ENCODE measurements at places on chromosomes 1 and 21.

- DNase-seq: no peak
Observed at GRCh38 chr1:185087746-185088145, 42.4 kb downstream of the RNF2 start.

DNA sequence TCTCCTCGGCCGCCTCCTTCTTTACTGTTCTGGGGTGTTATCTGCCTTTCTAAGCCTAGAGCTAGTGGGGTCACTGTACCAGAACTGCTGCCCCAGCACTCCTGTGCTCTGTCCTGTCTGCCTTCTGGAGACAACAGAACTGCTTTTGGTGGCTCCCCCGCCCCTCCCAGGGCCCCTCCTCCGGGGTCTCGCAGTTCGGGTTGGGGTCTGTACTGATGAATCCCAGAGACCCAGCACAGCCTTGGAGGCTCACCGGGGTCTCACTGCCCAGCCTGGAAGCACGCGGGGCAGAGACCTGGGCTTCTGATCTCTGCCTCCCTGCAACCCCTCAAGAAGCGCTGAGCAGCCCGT, 3.2 kb upstream of the PLEKHA6 start:
- no peak for DNase-seq

DNA sequence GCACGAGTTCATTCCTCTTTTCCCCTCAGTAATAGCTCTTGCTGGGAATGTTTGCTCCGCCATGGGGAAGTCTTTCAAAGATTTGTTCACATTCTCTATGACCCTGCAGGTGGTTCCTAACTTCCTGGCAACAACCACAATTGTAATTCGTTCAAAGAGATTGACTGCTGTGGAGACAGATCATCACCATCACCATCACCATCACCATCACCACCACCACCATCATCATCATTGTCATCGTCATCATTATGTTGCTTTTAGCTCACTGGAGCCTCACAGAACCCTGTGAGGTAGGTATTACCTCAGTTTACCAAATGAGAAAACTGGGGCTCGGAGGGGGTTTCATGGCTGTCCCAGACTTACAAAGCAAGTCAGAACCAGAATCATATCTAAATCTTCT, 30.9 kb downstream of the COA7 start:
- DNase-seq: no peak

- DNase-seq: no peak
Observed at GRCh38 chr1:227785805-227786671, 29.4 kb upstream of the PRSS38 start.

DNA sequence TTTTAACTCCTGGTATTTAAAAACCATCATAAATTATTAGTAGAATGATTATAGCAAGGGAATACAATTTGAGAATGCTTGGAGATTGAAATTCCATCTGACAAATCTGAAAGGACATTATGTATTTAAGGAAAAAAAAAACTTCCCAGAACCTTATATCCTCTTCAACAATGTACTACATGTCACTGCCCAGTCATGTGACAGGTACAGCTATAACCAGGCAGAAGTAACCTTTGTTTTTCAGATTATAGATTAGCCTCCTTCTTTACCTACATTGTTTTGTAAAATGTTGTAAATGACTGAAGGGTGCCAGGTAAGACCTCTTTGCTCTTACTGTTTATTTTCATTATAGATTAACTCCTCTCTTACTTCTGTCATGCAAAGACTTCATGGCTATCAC, 96.9 kb downstream of the KCNJ6 start:
- DNase-seq: no peak

DNA sequence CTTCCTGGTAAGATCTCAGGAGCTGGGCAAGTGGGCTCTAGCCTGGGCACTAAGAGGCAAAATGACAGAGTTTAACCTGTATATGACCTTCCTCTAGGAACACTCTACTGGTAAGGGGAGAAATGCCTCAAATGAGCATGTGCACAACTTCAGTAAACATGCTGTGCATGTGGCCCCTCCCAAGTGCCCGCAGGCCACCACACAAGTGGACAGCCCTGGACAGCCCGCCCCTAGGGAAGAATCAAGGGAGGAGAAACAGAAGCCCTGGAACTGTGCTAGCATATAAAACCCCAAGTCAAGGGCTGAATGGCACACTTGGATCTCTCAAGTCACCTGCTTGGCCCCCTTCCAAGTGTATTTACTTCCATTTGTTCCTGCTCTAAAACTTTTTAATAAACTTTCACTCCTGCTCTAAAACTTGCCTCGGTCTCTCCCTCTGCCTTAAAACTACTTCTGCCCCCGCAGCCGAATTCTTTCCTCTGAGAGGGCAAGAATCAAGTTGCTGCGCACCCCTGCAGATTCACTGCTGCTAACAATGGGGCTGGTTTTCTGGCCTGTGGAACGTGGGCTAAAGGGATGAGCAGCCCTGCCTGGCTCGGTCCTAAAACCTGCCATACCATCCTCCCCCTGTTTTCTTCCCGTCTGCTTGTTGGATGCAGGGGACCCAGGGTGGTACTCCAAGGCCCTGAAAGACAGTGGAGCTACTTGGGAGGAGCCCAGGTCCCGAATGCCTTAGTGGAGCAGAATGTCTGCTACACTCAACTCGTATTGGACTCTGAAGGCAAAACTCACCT, 93.5 kb downstream of the IER5 start:
- DNase-seq: no peak
